ENCODE measurements at places on chromosomes 6 and 20.

DNA sequence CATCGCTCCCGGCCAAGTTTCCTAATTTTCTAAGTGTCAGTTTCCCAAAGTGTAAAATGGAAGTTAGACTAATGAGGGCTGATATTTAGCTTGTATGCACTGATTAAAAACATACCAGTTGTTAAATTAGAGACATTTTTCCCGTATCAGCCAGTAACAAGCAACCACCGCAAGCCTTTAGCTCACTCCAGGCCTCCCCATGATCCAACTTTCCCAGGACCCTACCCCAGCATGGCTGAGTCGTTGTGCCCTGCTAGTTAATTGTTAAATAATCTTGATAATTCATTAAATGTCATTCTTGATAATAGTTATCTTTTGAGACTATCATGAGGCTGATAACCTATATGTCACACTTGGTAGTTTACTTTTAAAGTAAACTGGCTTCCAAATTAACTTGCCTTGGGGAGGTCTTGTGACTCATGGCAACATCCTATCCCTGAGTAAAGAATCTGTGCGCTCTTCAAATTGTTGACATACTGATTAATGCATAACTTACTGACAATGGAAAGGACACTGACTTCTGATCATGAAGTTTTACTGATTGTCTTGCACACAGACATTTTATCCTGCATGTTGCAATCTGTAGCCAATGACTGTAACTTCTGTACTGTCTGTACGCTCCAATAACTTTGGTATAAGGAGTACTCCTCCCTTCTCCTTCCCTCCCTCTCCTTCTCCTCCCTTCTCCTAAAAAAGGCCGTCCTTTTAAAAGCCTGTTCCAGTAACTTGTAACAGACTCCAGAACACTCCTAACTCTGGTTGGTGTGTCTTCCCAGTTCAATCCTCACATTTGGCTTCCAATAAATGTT is 6.3 kb upstream of the GTF3C6 start:
- DNase-seq: no peak

DNA sequence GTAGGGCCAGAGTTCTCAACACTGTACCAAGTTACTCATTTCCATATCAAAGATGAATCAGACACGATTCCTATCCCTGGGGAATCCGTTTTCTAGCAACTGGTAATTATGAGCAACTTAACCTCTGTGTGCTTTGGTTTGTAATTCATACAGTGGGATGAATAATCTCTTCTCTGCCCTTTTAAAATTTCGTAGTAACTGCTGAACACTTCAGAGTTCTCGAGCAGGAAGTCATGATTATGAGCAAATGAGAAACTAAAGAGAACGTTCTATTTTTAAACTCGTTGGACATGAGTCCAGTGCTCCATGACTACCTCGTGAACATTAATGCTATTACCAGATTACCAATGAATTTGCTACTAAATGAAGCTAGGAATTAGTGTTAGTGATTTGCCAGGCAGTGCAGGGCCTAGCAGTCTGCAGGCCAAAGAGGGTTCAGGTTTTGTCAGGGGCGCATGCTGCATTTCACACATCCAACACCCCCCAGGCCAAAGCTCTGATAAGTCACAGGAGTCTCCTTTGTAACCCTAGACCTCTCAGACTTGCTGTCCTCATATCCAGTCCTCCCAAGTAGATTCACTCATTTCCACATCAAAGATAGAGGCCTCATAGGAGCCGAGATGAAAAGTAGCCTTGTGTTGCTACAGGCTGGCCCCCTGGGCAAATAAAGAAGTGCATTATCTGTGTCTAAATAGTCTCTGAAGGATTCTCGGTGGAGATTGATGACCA is 45.8 kb upstream of the VSTM2L start:
- no peak for DNase-seq

DNA sequence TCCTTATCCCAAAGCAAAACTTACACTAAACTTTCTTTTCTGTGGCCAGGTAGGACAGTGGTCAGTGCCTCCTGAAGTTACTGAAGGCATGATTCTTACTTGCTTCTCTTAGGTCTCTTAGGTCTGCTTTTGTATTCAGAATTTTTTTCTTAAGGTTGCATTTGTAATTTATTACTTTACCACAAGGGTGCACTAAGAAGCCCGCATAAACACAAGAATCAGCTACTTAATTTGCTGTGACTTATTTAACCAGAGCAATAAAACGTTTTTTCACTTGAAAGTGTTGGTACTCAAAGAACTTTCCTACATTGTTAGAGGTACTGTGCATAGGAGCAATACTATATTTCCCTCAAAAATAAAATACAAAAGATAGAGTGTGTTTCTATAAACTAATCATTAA is 75.4 kb upstream of the LAMA2 start:
- no peak for DNase-seq

DNA sequence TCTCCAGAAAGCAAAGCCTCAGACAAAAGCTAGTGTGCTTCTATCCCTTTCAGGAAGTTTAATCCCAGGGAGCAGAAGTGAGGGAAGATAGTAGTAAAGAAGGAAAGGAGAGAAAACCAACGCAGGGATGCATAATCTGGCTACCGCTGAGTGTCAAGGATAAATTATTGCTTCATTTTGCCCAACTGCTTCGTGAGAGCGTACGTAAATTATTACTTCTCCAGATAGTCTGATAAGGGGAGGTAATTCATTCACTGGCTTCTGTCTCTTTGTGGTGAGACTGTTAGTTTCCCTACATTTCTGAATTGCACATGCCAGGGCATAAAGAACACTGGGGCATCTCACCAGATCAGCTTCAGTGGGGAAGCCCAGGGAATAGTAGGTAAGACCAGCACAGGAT is 539.7 kb downstream of the PHF3 start:
- no peak for DNase-seq

- DNase-seq: no peak
These were observed 91.7 kb downstream of the CLIC5 start for GRCh38 chr6:45923831-45924391.

- no peak for DNase-seq
These were observed 38.1 kb downstream of the RNF144B start for GRCh38 chr6:18425218-18425617.

- no peak for DNase-seq
These were observed 210.4 kb downstream of the FOXC1 start for GRCh38 chr6:1820165-1820564.

DNA sequence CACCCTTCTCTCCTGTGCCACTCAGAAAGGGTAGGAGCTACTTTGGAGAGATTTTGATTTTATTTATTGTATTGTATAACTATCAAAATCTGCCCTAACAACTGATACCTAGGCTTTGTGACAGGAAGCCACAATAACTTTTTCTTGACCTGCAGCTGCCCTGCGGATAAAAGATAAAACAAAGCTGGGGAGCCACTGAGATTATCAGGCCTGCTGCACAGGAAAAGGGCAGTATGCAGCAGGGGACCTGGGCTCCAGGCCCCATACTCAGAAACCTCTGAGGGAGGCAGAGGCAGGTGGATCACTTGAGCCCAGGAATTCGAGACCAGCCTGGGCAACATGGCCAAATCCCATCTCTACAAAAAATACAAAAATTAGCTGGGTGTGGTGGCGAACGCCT is 980 bp upstream of the SNX21 start:
- DNase-seq: no peak

GRCh38 chr6:88985901-88986300 is 22.5 kb upstream of the RNGTT start:
- no peak for DNase-seq

GRCh38 chr6:168876956-168877355 is 376.7 kb downstream of the THBS2 start:
- no peak for DNase-seq

DNA sequence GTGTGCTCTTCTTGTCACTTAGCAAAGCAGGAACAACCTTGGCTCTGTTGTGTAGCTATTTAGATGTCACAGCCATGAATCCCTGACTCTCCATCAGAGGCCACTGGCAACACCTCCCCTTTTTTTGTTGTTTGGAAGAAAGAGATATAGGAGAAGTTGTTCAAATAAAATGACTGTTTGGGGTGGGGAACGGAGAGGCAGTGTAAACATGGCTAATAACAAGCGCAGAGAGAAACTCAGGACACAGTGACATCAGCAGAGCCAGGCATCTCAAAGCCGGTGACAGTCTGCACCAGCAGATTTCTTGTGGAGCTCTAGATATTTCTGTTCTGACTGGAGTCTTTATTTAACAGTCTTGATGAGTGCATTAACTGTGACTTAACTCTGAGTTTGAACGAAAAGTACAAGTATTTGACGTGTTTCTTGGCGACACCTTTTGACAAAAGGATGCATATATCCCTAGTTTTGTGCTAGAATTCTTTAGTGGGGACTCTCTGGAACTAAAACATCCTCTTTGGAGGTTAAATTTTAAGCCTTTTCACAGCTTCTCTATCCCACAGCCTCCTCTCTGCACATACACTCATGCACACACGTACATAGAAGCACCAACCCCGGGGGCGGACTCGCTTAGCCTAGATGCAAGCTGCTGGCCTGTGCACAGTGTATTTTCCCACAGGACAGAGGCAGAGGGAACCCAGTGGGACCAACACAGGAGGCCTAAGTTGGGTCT is 53.8 kb downstream of the ADAT2 start:
- no peak for DNase-seq

- DNase-seq: no peak
These were observed 57.2 kb upstream of the MAFB start for GRCh38 chr20:40746251-40746650.

GRCh38 chr6:113999284-113999683 is 28.3 kb upstream of the HDAC2 start:
- no peak for DNase-seq

DNA sequence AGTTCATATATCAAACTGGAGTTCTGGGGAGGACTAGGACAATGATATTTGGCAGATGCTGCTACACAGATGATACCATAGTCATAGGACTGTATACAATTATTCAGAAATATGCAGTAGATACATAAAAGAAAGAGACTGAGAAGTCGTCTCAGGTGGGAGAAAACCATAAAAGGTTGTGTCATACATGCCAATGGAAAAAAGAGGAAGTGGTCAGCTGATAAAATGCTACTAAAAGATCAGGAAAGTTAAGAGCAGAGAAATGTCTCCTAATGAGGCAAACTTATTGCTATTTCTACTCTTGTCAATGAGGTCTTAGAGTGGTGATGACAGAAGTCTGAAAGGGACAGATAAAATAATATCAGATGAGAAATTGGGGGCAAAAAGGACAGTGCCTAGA is 407.6 kb downstream of the COL12A1 start:
- no peak for DNase-seq

DNA sequence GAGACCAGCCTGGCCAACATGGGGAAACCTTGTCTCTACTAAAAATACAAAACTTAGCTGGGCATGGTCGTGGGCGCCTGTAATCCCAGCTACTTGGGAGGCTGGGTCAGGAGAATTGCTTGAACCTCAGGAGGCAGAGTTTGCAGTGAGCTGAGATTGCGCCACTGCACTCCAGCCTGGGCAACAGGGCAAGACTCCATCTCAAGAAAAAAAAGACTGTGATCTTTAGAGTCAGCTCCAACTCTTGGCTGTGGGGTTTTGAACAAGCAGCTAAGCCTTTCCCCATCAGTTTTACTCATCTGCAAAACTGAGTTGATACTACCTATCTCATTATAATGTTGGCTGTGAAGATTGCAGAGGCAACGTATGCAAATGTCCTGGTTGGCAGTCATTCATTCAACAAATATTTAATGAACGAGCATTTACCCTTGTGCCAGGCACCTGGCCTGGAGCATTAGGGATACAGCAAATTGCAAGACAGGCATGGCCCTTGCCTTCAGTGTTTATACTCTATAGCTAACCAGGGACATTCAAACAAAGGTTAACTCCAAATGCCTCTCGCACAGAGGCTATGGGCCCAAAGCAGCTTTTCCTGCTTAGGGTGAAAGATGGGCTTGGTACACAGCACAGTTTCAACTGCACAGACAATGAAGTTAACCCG is 37.8 kb downstream of the ILRUN start:
- no peak for DNase-seq

- DNase-seq: peak; percentile 57
These were observed at the start of gene BMP7 for GRCh38 chr20:57266291-57267157. Gene BMP7 (minus strand): TSS chr20:57266641. CDS start chr20:57266122, 519 bp downstream.

GRCh38 chr20:16025084-16025483 is 548.2 kb downstream of the KIF16B start:
- DNase-seq: no peak

- DNase-seq: no peak
These were observed 46.5 kb downstream of the STK4 start for GRCh38 chr20:45012682-45013302.

DNA sequence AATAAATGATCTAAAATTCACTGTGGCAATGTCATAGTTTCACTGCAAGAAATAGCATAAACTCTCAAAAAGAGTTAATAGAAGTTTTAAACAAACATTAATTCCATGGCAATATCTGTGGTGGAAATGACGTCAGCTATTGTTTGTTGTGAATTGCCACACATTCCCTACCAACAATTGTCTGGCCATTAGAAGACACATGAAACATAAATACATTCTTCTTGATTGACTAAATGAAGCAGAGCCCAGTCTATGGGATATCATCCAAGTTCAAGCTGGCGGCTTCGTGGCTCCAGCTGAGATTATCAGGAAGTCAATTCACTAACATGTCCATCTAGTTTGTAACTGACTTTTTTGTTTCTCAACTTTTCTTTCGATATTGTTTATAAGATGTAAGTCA is 369.0 kb downstream of the ARHGAP18 start:
- DNase-seq: no peak

DNA sequence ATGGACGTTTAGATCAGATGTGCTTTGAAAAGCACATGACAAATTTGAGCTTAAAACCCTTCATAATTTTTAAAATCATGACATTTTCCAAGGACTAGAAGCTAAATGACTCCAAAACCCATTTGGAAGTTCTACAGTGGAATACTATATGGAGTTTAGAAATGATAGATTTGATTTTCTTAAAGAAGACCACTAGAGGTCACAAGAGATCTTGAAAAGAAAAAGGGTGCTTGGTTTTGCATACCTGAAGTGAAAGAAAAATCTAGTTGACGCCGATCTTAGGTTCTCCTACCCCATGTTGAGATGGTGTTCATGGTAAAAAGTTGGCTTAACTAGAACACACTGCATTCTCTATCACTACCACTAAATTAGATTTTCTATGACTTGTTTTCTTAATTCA is 31.5 kb downstream of the CFAP61 start:
- no peak for DNase-seq

GRCh38 chr20:48758206-48758820 is 69.5 kb downstream of the PREX1 start:
- no peak for DNase-seq

GRCh38 chr20:19015351-19016139 is 196.9 kb upstream of the SLC24A3 start:
- no peak for DNase-seq

- DNase-seq: no peak
These were observed 189.3 kb downstream of the PREX1 start for GRCh38 chr20:48638546-48638945.

Measured in caudate nucleus (tissue), 63 donors.